ENCODE measurements at places on chromosomes 7 and 10.
A peak's percentile ranks its signal among the peaks of the same experiment; 100 is the strongest.

DNA sequence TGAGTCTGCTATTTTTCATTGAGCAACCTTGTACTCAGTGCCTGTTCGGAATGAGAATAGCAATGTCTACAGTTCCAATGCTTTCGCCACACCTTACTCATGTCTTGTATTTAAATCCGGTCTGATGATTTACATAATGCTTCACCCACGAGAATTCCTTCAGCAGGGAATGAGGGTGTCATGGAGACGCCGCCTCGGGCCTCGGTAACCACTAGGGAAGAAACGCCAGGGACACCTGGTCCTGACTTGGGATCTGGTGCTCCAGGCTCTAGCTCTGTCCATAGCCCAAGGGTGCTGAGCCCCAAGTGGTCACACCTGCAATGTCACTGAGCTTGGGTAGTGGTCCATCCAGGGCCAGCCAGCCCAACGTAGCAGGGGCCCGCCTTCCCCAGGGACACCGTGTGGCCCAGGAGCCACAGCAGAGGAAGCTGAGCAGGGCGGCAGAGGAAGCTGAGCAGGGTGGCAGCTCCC, 37.4 kb downstream of the PRKAG2 start:
- no peak for DNase-seq

DNA sequence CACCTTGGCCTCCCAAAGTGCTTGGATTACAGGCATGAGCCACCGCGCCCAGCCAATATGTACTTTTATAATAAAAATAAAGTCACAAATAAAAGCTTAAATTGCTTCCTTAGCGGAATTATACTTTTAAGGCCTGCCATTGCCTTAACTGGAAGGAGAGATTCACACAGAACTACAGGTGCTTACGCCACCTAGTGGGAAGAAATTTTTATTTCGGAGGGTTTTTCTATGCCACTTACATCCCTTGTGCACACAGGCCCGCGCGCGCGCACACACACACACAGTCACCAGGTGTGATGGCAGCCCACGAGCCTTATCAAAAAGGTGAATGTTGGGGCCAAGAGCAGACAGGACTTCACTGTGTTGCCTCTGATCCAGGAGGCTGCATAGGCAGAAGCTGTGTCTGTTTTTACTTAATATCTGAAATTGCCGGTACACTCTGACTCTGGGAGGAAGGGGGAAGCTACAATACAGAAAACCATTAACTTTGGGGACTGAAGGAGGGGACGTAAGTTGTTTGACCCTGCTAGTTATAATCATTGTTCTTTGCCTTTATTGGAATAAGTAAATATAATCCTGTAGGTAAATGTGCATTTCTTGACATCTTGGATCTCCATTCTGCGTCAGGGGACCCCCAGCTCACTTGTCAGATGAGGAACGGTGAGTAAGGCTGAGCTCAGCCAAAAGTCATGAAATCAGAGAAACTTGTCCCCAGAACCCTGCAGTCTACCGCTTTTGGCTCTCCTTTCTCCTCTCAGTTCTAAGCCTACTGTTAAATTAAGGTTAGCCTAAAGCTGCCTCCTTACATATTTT, 87.1 kb downstream of the SLC16A9 start:
- DNase-seq, result peak; percentile 69

DNA sequence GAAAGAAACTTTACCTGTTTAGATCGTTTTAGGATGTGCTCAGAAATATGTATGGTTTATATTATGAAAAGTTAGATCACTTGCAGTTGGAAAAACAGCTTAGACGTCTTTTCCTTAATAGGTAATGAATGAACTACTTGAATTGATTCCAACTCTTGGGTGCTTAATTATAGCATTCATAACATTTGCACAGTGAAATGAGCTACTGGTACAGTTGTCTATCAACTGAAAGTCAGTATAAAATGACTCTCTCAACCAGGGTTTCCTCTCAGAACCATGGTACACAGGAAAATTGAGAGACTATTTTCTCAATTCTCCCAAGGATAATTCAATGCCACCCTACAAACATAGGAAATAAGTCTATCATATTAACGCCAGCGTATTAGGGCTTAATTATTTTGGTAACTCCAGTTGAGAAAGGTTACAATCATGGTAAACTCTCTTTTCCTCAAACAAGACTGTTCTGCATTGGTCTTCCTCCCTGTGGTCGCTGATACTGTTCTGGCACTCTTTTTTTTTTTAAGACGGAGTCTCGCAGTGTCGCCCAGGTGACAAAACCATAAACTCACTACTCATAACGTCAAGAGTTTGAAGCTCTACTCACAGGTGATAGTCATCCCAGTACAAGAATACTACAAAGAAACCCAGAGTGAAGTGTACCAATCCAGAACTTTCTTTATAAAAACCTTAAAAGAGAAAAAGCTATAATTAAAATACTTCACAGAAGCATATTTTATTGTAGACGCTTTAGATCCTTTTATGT, 2.0 kb downstream of the ANLN start:
- no peak for DNase-seq

DNA sequence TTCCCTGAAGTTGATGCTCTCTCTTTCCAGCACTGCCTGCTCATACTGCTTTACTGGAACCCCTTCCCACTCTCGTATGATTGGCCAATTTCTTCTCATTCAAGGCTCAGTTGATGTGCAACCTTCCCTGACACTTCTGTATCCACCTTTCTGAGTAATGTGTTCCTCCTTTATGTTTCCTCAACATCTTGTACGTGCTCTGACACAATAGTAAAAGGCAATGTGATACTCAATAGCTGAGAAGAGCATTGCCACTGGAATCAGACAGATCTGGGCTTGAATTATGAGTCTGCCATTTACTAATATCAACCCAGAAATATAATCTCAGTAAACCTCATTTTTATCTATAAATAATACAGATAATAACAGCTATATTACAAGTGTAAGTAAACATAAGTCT, 34.7 kb downstream of the ARL4A start:
- DNase-seq, result no peak

DNA sequence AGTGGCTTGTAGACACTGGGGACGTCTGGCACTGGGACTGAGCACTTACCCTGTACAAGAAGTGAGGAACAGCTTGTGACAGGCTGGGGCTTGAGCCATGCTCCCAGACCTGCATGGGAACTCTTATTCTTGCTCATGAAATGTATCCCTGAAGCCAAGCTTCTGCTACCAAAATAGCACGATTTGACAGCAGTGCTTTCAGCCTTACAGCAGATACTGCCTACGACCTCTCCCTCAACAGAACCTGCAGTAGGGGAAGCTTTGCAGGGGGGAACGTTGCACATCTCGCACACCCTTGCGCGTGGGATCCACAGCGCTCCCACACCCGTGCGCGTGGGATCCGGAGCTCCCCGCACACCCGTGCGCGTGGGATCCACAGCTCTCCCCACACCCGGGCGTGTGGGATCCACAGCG, 88.0 kb downstream of the CREM start:
- DNase-seq, result no peak

DNA sequence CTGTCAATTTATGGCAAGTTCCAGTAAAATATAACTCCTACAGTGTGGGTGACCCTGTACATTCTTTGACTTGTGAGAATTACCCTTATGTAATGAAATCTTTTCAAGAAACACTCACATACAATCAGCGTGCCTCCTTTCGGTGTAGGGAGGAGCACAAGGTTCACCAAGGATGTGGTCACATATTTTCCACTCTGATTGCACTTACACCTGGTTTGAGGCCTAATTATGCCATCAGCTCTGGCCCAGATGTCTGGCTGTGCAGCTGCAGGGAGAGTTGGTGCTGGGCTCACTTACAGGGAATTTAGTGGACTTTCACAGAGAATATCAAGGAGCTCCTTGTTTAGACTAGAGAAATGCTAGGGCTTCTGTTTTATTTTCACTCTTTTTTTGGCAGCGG, 146.0 kb upstream of the STEAP4 start:
- no peak for DNase-seq

- no peak for DNase-seq
Observed at GRCh38 chr7:151226560-151226874, 488 bp downstream of the ABCF2 start.

DNA sequence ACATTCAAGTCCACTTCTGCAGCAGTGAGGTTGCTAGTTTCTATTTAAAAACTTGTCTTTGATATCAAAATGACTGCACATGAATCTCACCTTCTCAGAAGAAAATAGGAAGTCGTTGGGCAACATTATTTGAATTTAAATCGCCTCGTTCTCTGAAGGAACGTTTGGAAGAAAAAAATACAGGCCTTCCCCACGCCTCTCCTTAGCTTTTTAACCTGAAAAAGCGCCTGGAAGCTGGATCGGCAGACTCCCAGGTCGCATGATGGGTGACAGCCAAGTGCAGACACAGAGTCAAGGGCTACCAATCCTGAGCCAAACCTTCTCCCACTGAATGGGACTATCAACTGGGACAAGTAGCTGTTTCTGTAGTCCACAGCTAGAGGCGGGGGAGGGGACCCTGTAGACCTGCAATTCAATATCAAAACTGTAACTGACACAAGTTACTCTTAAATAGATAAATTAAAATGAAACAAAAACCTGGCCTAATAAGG, 2.2 kb downstream of the FAM53B start:
- DNase-seq, result no peak

DNA sequence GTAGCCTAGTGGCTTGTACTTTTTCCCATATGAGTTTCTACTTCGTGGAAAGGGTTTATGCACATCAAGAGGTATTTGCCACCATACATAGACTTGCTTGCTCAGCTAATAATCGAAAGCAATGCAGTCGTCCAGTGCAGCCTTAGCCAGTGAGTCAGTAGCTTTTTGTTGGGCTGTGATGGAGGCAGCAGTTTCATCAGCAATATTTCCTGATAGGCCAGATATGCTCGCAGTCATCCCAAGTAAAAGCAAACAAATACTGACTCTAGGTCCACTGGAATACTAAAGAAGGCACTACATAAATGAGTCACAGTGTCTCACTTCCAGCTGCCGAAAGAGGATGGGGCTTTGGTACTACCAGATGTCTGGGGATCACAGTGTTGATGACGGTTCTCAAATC, 2.1 kb upstream of the BNIP3 start:
- peak; percentile 87 for DNase-seq

DNA sequence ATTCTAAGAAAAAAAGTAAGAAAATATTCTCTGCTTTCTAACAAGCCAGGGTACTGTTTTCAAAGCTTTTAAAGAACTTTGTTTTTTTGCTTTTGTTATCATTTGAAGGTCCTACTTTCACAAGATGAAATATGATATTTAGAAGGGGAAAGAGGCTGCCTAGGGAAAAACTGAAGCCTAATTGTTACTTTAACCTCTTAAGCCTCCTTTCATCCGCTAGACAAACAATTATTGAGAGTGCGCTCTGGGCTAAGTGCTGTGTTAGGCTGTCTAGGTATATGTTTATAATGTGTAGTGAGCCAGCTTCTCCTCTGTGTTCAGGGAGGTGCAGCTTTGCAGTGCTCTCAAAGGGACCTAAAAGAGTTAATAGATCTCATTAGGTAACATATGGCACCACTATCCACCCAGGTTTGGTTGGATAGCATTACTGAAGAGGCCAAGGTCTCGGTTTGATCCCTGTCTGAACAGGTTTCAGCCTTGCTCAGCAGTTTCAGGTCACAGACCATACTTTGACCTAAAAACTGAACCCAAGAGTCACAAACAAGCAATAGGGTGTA, 17.9 kb downstream of the PDK4 start:
- DNase-seq, result no peak

- no peak for DNase-seq
Observed at GRCh38 chr7:67018940-67019339, 22.3 kb downstream of the TYW1 start.

GRCh38 chr7:107276220-107276827, 107.5 kb downstream of the HBP1 start:
- DNase-seq, result no peak

DNA sequence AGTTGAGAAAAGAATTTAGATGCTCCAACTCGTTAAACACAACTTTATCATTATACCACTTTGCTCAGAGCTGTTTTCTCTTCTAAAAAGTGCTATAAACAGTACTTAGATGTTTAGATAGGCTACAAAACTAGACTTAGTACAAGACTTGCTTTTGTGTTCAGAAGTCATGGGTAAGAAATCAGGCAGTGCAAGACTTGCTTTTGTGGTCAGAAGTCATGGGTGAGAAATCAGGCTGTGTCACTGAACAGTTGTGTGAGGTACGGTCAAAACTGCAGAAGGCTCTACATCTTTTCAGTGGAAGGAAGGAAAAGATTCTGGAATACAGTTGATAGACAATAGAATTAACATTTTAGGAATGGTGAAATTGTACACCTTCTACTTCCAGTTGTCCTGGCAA, 239.7 kb downstream of the DNAJB9 start:
- DNase-seq, result no peak

DNA sequence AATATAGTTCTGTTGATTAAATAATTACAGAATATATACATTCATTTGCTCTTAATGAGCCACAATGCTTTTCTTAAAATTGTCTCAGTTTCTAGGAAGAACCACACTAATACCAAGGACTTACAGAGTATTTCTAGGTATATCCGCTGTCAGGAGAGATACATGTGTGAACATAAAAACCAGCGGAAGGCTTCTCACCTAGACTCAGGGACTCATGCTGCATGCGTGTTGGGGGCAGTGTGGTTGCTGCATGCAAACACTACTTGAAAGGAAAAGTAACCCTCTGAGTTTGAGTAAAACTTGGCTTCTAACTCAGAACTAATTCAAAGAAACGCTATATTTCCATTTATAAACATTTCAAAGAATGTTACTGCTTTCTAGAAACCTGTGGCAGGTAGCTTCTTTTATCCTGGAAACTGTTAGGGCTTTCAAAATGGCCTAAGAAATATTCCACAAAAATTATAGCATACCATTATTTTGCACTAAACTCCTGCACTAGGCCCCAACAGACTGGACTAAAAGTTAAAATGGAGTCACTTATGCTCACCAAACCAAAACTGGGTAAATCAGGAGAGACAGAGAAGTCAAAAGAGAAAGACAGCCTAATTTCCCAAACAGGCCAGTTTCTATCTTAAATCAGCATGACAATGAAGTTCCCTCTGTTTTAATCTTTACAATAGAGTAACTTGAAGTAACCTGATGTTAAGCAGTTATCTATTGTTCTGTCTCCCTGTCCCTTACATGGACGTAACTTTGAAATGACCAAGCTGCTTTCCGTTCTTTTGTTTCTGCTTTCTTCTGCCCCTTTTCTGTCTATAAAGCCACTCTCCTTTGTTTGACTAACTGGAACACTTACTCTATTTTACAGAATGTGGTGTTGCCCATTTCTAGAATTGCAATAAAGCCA, 95.2 kb upstream of the FAM133B start:
- no peak for DNase-seq

- no peak for DNase-seq
Observed at GRCh38 chr7:50321487-50322067, 17.1 kb downstream of the IKZF1 start.

GRCh38 chr7:47181746-47182361, 400.1 kb downstream of the TNS3 start:
- DNase-seq, result no peak

- no peak for DNase-seq
Observed at GRCh38 chr7:26657206-26657641, 207.2 kb downstream of the SKAP2 start.

Data from fibroblast of skin of abdomen (primary cell).